Dorsolateral prefrontal cortex (tissue), 122 donors: ENCODE measurements at places on chromosomes 2 and 18.
A peak's percentile ranks its signal among the peaks of the same experiment; 100 is the strongest.

DNA sequence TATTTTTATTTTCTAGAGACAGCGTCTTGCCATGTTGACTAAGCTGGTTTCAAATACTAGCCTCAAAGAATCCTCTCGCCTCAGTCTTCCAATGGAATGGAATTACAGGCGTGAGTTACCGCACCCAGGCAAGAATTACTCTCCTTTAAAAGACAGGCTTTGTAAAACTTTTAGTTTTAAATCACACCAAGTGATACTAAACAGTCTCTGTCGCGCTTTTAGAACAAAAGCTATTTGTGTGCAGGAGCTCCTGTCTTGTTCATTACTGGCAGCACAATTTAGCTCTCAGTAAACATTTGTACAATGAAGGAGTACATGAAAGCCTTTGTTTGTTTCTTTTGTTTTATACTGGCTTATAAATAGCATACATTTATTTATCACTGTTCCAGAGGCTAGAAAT is 1719.2 kb upstream of the PIK3C3 start:
- no peak for DNase-seq

DNA sequence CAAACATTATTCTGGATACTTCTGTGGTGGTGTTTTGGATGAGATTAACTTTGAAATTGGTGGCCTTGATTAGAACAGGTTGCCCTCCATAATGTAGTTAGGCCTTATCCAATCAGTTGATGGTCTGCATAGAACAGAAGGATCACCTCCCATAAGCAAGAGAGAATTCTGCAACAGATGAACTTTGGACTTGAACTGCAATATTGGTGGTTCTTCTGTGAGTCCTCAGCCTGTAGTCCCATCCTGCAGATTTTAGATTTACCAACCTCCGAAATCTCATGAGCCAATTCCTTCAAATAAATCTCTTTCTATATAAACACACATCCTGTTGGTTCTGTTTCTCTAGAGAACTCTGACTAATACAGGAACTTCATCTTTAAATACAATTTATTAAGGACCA is 81.9 kb downstream of the IRS1 start:
- no peak for DNase-seq

GRCh38 chr2:195318440-195319111 is 338.4 kb upstream of the SLC39A10 start:
- peak; percentile 8 for DNase-seq

- DNase-seq, result no peak
Observed at GRCh38 chr2:9249020-9249800, 42.6 kb downstream of the ASAP2 start.

- no peak for DNase-seq
Observed at GRCh38 chr2:160354677-160355076, 138.9 kb downstream of the RBMS1 start.

DNA sequence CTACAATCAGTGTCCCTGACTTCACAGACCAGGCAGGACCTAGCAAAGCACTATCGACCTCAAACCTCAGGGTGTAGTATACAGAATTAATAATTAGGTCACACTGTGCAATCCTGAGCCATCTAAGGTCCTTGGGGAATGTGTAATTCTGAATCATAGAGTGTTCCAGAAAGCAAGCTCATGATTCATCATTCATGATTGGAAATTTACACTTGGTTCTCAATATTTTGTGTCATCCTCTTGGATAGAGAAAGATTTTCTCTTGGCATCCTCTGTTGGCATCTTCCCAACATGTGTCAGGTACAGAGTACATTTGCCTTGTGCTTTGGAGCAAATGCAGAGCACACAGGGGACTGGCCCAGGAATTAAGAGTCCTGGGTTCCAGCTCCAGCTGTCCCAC is 245.0 kb upstream of the NT5C1B start:
- DNase-seq, result no peak

- no peak for DNase-seq
Observed at GRCh38 chr2:52429171-52429570, 1338.4 kb upstream of the CHAC2 start.

DNA sequence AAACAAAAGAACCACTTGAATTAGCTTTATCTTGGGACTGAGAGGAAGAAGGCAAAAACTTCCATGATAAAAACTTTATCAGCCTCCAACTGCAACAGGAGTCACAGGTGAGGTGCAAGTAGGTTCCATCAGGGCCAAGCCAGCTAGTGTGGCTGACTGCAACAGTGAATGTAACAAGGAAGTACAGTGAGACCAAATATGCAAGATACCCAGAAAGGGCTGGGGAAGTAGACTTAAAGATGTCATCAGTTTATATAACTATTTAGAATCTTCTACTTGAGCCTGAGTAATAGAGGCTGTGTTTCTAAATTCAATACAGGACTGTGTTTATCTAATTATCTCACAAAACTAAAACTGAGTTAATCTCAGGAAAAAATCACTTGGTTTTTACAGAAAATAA is 14.8 kb downstream of the PLEKHM3 start:
- DNase-seq, result no peak

DNA sequence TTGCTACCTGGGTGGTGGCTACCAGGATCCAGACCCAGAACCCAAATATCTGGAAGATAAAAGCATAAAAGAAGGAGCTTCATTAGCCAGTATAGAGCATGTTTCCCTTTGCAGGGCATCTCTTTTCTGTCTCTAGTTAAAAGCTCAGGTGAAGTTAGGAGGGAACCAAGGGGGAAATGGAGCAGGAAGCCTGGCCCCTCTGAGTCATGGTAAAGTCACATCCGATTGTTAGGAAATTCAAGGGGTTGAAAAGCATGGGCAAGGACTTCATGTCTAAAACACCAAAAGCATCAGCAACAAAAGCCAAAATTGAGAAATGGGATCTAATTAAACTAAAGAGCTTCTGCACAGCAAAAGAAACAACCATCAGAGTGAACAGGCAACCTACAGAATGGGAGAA is 126.9 kb downstream of the RPIA start:
- no peak for DNase-seq

DNA sequence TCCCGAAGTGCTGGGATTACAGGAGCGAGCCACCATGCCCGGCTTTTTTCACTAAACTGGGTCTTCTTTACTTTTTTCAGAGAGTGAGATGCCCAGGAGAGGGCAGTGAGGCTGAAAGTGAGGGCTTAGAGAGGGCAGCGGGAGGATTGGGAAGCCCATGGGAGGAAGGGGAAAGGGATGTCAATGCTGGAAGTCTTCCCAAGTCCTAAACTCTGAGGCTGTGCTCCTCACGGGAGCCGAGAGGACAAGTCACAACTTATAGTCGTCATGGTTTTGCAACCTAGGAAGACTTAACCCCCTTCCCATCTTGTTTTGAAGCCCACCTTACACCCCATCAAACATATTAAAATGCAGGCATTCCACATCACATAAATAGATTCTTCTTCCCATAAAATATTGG is 15.1 kb upstream of the MEP1B start:
- no peak for DNase-seq

GRCh38 chr2:71631411-71631931 is 178.1 kb downstream of the DYSF start:
- no peak for DNase-seq
